Activated CD4-positive, alpha-beta T cell treated with anti-CD3 and anti-CD28 coated beads, Interleukin-2, amount 10 ng/mL, durations not matched to agents 24 days and 14 days (primary cell): ENCODE measurements at places on chromosomes 1 and 21. TPM values are rescaled to one million over a fixed set of nuclear protein-coding genes. Genes with fewer than 3 reads are reported as not detected.
A peak's percentile ranks its signal among the peaks of the same experiment; 100 is the strongest.

KIF21B gene
- total RNA-seq, result 48.3 and 49.3 TPM in 2 replicates

CHI3L2 gene
- total RNA-seq, result 2.3 and 3.9 TPM in 2 replicates

LEFTY2 gene
- not detected in 2 replicates for total RNA-seq

CELA2B gene
- total RNA-seq, result not detected in 2 replicates

ARMH1 gene
- total RNA-seq, result 133 and 137 TPM in 2 replicates

RAB42 gene
- total RNA-seq, result 0.09 TPM in 1 of 2 replicates, not detected in the other

MCOLN3 gene
- total RNA-seq, result 0.51 and 0.66 TPM in 2 replicates

SLC9C2 gene
- total RNA-seq, result not detected in 2 replicates

RIPK4 gene
- not detected in 2 replicates for total RNA-seq

ALX3 gene
- not detected in 2 replicates for total RNA-seq

RPTN gene
- total RNA-seq, result not detected in 2 replicates

OR2T33 gene
- not detected in 2 replicates for total RNA-seq

DNA sequence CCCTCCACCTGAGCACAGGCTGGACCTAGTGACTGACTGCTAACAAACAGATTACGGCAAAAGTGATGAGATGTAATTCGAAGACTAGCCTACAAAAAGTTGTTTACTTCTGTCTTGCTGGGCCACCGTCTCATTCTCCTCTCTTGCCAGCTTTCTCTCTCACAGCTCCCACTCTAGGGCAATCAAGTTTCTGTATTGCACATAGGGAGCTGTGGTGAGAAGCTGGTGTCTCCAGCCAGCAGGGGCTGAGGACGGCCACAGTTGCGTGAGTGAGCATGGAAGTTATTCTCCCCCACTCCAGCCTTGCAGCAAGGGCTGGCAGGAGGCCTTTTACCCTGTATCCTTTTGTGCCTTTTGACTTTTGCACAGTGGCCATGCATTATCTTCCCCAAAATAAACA is 8.6 kb upstream of the COL6A2 start:
- no peak for DNase-seq

DNA sequence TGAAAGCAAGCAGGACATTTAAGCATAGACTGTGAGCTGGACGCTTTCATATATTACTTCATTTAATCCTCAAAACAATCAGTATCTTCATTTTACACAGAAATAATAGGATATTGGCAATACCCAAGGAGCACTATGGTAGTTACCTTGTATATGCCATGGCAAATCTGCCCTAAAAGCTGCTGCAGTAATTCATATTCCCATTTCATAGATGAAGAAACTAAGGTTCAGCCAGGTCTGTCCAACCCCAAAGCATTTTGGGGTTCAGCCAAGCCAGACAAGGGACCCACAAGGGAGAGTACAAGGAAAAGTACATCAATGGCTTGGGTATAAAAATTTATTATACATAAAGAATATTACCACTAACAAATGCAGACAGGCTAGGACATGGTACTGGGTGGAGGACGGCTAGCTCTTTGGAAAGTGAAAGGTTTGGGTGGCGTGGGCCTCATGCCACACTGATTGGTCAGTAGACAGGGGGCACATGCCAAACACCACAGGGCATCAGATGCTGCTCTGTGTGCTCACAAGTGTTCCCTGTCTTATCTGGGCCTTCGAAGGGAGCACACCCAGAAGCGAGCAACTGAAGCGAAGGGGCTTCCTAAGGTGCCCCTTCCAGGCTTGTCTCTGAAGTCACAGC is 23.9 kb upstream of the PTAFR start:
- DNase-seq, result no peak

DNA sequence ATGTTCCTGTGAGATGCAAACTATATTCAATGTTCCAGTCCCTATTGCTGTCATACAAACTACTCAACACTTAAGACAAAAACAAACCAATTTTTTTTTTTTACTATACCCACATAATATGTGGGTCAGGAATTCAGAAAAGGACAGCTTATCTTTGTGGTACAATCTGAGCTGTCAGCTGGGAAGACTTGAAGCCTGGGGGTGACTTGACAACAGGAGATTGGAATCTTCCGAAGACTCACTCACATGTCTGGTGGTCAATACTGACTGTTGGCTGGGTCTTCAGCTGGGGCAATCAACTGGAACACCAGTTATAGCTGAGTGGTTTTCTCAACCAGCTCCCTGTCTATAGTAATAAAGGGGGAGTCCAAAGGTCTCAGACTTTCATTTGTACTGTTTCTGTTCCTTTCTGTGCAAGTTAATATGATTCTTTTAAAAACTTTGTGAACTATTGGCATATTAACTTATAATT is 81.7 kb upstream of the ATP1B1 start:
- DNase-seq, result peak; percentile 35

- DNase-seq, result no peak
Measured at GRCh38 chr1:75074831-75075395, 59.3 kb upstream of the LHX8 start.

- DNase-seq, result peak; percentile 86
Measured at GRCh38 chr1:40980453-40981121, 1.1 kb downstream of the CTPS1 start.

DNA sequence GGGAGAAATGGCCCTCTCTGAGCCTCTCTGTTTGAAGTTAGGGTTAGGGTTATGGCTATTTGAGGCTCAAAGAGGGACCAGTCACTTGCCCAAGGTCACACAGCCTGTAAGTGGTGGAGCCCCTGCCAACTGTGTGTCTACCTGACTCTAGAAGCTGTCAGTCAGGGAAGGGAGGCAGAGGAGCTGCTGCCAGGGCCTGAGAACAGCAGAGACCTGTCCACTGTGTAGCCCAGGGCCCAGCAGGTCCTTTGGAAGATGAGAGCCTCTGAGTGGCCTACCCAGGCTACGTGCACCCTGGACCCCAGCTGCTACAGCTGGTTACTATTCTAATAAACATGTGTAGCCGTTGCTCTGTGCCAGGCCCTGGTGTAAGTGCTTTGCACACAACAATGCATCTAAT is 15.1 kb upstream of the EDN2 start:
- no peak for DNase-seq

DNA sequence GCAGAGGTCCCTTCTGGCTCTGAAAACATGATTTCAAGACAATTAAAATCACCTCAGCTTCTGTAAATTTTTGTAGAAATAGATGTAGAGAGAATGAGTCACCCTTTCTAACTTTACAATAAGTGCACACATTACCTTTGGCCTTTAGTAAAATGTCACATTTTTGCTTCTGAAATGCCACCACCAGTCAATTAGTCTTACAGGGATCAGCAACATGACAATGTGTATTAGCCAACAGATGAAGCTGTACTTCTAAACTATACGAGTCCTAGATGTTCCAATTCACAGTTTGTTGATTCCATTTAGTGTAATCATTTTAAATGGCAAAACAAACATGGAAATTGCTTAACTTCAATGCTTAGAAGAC is 23.1 kb downstream of the C21orf91 start:
- peak; percentile 37 for DNase-seq

DNA sequence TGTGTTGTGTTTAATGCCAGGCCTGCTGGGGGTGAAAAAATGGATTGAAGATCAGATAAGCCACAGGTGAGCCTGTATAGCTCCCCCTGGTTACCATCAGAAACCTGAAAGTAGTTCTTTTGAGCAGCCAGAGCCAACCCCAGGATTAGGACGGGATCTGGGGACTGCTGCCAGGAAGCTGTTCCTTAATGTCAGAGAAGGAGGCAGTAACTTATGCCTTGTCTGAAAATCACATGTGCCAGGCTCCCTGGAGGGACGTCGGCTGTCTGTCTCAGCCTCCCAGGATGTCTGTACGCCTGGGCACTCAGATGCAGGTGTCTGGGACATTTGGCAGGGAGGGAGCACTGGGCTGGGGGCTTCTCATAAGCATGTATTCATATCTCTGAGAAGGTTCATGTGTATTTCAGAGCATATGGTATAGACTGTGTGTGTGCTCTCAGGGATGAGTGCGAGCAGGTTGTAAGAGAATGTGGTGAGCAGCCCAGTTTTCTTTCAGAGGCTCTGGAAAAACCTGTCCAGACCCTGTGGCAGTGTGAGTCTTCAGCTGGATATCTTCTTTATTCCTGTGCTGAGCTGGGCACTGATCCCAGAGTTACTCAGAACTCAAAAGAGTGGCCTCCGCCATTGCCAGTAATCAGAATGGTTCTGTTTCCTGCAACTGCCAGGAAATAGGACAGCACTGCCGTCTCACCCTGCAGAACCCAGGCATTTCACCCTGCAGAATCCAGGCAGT is 2.8 kb downstream of the FAM43B start:
- DNase-seq, result no peak

GRCh38 chr1:10644307-10645128 is 151.9 kb downstream of the CASZ1 start:
- no peak for DNase-seq

DNA sequence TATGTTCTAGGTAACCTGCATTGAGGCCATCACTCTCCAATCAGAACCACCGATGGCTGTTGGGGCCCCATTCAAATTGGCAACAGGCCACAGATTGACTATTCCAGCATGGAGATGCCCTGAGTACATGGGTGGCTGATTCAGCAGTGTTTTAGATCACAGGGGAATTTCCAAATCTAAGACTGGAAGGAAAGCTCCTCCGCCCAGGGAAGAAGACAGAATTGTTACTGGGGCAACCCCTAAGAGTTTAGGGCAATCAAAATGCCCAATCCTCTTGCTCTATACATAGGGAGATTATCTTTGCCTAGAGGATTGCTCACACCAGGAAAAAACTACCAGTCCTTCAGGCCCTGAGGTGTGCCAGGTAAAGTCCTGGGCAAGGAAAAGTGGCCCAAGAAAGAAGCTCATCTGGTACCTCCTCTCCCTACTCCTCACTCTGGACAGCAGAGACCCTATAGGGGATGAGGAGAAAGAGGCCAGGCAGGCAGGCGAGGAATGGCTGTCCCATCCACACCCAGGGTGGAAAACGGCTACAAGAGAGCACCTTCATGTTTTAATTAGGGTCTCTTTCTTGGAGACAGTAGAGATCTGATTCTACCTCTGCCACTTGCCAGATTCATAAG is 5.8 kb downstream of the S100A8 start:
- DNase-seq, result no peak

DNA sequence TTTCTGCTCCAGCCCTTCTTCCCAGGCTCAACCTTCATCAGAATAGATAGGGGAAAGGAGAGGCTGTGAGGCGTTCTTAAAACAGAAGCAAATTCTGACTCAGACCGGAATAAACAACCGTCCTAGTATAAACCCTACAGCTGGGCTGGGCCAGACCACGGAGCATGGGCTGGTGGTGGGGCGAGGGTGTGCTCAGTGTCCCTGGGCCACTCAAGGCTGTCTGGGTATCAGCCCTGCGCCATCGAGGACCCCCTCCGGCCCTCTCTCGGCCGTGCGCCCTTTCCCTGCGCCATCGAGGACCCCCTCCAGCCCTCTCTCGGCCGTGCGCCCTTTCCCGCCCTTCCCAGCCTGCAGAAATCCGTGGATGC is 36.0 kb downstream of the CAPN2 start:
- peak; percentile 65 for DNase-seq

DNA sequence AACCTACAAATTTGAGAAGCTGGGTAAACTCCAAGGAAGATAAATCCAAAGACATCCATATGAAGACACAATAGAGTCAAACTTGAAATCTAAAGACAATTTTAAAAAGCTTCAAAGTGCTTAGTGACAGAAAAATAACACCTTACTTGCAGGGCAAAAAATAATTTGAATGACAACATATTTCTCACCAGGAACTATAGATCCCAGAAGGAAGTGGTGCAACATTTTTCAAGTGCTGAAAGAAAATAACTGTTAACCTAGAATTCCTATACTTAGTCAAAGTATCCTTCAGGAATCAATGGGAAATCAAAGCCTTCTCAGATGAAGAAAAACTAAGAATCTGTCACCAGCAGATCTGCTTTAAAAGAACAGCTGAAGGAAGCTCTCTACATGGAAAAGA is 184.4 kb downstream of the HLX start:
- DNase-seq, result no peak

DNA sequence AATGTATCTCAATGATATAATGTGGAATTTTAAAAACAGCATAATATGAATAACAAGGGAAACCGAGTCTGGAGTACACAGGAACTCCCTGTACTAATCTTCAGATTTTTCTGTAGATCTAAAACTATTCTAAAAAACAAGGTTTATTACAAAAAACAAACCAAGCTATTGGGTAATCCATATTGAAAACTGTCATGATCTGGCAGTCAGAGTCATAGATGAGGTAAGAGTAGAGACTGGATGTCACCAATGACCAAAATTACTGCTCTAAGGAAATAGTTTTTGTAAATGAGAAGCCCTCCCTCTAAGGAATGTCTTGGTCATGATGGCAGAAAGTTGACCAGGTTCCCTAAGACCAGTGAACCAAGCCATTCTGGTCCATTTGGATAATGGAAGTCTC is 2.4 kb upstream of the SPOCD1 start:
- no peak for DNase-seq

DNA sequence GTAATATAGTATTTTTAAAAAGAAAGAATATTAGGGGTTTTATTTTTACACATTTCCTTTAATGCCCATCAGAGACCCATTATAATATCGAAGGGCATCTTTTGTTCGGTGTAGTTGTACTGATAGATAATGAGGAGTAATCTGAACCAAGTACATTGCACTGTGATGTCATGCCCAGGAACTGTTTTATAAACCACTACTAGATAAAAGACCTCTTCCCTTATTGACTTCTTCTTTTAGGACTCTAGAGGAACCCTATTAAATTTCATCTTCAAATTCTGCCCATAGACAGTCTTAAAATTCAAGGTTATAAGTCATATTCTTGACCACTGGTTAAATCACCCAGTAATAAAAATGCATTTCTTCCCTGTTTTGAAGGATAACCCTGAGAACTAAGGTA is 206.5 kb downstream of the NRIP1 start:
- no peak for DNase-seq

DNA sequence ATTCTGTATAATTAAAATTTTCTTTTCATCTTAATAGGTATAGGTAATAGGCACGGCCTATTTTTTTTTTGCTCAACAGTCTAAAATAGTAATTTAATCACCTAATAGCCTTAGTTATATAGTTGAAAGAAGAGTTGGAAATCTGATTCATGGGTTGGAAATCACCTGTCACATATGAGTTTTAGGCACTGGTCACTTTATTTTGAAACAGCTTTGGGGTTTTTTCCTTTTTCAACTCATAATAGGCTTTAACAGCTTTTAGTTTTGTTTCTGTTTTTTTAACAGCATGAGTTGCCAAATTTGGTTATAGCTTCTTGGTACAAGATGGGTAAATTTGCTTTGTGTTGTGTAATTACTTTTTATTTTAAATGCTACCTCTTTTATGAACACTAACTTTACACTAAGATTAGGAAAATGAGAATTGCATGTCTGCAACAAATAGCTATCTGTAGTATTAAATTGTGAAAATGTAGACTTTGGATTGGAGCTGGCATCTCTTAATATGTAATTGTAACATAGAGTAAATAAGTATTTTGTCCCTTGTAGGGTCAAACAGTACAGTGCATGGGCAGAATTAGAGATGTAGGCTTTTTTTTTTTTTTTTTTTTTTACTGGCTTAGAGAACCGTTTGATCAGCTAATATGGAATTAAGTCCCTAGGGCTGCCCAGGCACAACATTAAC is 109.8 kb downstream of the OSBPL9 start:
- DNase-seq, result no peak

DNA sequence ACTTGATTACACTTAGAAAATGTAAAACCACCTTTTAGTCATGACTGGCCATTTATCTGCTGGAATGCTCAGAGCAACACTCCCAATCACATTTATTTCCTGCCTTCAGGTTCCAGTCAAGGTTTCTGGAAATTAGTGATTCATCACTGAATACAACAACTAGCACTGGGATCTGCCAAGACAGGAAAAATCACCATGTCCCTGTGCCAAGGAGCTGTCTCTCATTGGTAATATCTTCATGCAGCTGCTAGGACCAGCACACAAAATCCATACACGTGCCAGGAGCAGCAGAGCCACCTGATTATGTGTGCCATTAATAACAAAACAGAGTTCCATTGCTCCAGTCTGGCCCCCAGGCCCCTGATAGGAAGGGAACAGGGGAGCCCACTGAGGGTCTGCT is 194.6 kb downstream of the TNR start:
- no peak for DNase-seq

- DNase-seq, result no peak
Measured at GRCh38 chr1:213779228-213779627, 208.5 kb upstream of the PROX1 start.
